Gastrocnemius medialis (tissue), 4 donors: ENCODE measurements at places on chromosomes 1 and 21.
A peak's percentile ranks its signal among the peaks of the same experiment; 100 is the strongest.

GRCh38 chr1:209611771-209612570 is 28.5 kb downstream of the CAMK1G start:
- peak; percentile 66 for DNase-seq

GRCh38 chr1:205355075-205355453 is 1.7 kb downstream of the KLHDC8A start:
- DNase-seq, result no peak

GRCh38 chr1:25694167-25695007 is 77.8 kb downstream of the MAN1C1 start:
- peak; percentile 42 for DNase-seq

- DNase-seq, result no peak
Measured at GRCh38 chr21:41562101-41563000, 54.4 kb upstream of the TMPRSS2 start.

DNA sequence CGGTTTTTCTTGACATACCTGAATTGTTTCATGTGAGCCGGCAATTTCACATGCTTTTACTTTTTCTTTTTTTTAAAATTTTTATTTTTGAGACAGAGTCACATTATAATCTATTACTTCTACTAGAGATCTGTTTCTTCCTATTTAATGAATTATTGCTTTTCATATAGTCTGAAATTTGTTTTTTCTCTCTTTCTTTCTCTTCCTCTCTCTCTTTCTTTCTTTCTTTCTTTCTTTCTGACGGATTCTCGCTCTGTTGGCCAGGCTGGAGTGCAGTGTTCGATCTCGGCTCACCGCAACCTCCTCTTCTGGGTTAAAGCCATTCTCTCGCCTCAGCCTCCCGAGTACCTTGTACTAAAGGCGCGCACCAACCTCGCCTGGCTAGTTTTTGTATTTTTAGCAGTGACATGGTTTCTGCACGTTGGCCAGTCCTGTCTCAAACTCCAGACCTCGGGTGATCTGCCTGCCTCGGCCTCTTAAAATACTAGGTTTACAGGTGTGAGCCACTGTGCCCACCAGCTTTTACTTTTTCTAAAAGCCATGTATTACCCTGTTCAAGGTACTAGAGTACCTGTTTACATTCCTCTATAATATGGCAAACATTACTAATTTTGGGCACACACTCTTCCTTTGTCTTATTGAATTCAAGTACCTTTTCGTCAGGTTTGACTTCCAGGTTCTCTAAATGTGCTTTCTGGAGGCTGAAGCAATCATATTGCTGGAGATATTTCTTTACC is 86.5 kb upstream of the RHOU start:
- no peak for DNase-seq

- DNase-seq, result no peak
Measured at GRCh38 chr1:54767526-54767925, 3.2 kb upstream of the PARS2 start.

DNA sequence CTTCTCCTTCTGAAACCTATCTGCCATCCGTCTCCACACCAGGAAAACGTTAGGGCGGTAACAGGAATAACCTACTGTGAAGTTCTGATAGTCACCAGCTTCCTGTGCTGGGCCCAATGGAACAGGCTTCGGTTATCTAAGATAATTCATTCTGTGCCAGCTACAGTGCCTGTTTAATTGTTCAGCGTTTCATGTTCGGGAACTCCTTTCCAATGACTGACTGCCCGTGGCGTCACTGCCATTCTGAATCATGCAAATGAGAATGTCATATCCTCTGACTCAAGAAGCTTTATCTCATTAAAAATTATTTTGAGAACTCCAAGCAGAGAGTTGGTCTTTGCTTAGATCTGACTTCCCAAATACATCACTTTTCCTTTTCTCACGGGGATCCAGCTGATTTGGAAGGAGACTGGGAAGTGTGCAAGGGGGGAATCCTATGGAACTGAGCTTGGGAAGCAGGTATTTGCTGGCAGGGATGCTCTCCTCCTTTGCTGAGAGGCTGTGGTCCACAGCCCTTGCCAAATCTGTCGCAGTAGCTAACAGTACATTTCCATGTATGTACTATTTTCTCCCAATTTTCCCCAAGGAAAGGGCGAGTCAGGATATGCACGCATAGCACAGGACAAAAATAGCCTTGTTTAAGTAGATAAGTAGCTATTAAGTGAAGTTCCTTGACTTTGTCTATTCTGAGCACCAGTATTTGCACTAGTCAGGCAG is 358.7 kb downstream of the LTN1 start:
- DNase-seq, result no peak

GRCh38 chr1:73943270-73943669 is 254.7 kb downstream of the LRRIQ3 start:
- no peak for DNase-seq

- DNase-seq, result no peak
Measured at GRCh38 chr1:239458144-239458500, 71.8 kb downstream of the CHRM3 start.

- peak; percentile 70 for DNase-seq
Measured at GRCh38 chr1:2523191-2523890, 3.1 kb downstream of the PANK4 start.

DNA sequence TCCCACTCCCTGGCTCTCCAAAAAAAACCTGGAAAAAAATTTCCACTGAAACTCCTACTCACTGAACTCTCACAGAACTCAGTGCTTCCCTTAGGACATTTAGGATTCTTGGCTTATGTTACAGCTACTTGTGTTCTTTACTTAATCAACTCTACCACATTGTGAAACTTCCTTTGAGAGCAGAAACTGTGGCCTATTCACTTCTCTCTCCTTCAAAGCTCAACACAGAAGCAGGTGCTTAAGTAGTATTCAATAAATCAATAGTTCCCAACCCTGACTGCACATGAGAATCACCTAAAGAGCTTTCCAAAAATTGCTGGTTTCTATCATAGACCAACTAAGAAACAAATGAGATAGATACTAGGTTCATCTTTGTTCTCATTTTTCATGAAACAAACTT is 67.9 kb upstream of the DMRTA2 start:
- no peak for DNase-seq

- no peak for DNase-seq
Measured at GRCh38 chr1:162347281-162347680, 29.4 kb downstream of the SPATA46 start.

- no peak for DNase-seq
Measured at GRCh38 chr1:12417389-12417788, 187.6 kb downstream of the VPS13D start.

- no peak for DNase-seq
Measured at GRCh38 chr1:186839041-186839400, 10.3 kb downstream of the PLA2G4A start.

DNA sequence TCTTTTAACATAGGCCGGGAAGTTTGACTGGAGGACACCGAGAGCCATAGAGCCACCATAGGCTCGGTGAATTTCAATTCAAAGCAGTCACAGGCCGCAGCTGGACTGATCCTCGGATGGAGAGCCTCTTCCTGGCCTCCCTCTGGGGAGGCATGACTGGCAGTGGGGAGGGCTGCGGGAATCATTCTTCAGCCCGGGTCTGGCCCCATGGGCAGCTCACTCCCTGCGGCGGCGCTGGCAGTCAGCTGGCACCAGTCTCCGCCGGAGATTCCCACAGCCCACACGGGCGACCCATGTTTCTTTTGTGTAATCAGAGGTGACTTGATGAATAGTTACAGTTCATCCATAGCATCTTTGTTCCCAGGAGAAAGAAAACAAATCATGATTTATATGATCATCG is 10.6 kb downstream of the ESPN start:
- DNase-seq, result no peak

GRCh38 chr1:54006508-54006907 is 11.5 kb downstream of the LDLRAD1 start:
- DNase-seq, result no peak

GRCh38 chr1:191240925-191241324 is 763.3 kb upstream of the BRINP3 start:
- DNase-seq, result no peak

DNA sequence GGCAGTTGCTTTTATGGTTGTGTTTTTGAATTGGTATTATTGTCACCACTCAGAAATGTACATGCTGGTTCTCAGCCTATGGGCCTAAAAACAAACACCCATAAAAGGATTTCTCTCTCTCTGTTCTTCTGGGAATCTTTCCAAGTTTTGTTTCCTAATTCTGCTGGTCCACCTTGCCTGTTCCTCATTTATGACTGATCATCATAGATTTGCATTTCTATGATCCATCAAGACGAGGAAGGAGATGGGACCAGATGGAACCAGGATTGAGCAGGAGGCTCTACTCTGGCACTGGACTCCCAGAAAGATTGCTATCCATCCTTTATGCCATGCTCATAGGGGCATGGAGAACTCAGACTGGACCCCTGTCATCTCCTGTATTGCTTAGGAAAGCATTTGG is 162.2 kb downstream of the C1orf94 start:
- DNase-seq, result no peak

GRCh38 chr1:184945678-184946412 is 28.5 kb downstream of the NIBAN1 start:
- DNase-seq, result no peak
